ENCODE measurements at places on chromosomes 7 and 10. TPM values are rescaled to one million over a fixed set of nuclear protein-coding genes. Genes with fewer than 3 reads are reported as not detected.
A peak's percentile ranks its signal among the peaks of the same experiment; 100 is the strongest.

Gene TMEM248
- total RNA-seq, result 98.0 TPM

Gene TMEM229A
- total RNA-seq, result 0.88 TPM

Gene PIK3CG
- not detected for total RNA-seq

Gene CHRM2
- not detected for total RNA-seq

Gene ATRNL1
- total RNA-seq, result not detected

DNA sequence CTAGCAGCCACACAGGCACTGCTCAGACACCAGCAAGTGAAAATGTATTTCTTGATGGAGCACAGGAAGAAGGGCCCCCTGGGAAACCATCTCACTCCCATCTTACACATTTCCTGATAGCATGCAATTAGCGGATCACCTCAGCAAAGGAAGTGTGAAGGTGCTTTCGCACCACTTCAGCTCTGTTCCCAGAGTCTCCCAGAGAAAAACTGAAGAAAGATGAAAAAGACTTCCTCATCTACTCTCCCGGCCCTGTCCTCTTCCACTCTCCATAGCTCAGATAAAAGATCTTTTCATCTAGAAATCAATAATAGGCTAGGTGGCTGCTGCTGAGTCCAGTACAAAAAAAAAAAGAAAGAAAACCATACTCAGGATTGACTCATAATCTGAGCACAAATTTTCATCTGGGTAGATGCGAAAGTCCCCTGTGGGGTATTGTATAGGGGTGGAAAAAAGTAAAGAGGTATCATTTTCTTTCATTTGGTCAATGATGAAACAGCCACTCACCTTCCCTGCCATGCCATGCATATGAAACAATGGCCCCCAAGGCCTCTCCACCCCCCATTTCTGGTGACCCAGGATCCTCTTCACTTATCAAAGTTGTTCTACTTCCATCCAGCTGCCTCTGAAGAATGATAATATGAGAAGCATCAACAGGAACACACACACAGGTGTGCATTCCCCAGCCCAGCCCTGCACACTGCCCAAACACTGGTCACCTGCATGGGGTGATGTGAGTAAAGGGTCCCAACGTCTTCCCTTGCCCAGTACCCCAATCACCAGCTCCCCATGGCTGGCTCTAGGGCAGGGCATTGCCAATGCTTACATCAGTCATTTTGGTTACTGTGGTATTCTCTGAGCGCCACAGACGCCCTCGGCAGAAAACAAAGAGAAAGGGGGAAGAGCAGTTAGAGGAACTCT is 48.8 kb upstream of the DGKI start:
- no peaks in the 10 kb centered on the region for H3K27me3 ChIP-seq
- no peak overlapping the region for H3K27ac ChIP-seq
- no peak overlapping the region for H3K4me3 ChIP-seq
- peaks cover 31% of the 10 kb centered on the region for H3K4me1 ChIP-seq

GRCh38 chr10:133310789-133311188 is 2.1 kb downstream of the ZNF511 start:
- H3K36me3 ChIP-seq, result peaks cover 6% of the 10 kb centered on the region
- H3K4me1 ChIP-seq, result peaks cover 7% of the 10 kb centered on the region
- no peak overlapping the region for H3K27ac ChIP-seq

GRCh38 chr7:91264924-91265681 is 870 bp downstream of the FZD1 start:
- H3K36me3 ChIP-seq, result no peaks in the 10 kb centered on the region
- no peak overlapping the region for H3K27ac ChIP-seq
- peak overlapping the region; percentile 61 for H3K4me3 ChIP-seq
- DNase-seq, result peak; percentile 30
- H3K27me3 ChIP-seq, result 0 out of 2 replicates have a peak, but pooled peaks cover 1% of the 10 kb centered on the region

GRCh38 chr10:44362866-44363711 is 21.8 kb downstream of the CXCL12 start:
- H3K27me3 ChIP-seq, result no peaks in the 10 kb centered on the region
- H3K27ac ChIP-seq, result no peak overlapping the region
- H3K36me3 ChIP-seq, result no peaks in the 10 kb centered on the region
- H3K4me3 ChIP-seq, result no peak overlapping the region
- no peak for DNase-seq

- no peaks in the 10 kb centered on the region for H3K36me3 ChIP-seq
- no peak overlapping the region for H3K27ac ChIP-seq
- no peak for DNase-seq
- H3K4me1 ChIP-seq, result no peaks in the 10 kb centered on the region
- no peaks in the 10 kb centered on the region for H3K27me3 ChIP-seq
- H3K4me3 ChIP-seq, result no peak overlapping the region
These were observed 67.5 kb downstream of the WIPF3 start for GRCh38 chr7:29873644-29874294.
